ENCODE measurements at places on chromosomes 6 and 20.

DNA sequence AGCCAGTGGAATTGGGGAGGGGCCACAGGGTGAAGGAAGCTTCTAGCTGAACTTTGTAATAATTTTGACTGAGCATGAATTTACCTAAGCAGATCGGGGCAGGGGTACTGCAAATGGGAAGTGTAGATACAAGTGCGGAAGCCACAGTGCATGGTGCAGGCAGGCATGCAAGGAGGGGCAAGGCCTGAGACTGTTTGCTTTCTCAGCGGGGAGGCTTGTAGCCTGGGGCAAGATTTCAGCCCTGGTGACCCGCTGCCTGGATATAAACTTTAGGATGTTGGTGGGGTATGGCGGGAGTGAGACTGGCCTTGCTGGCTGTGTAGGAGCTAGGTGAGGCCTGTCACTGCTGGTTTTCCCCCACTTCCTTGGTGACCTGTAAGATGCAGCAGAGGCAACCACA, 266.4 kb upstream of the PREP start:
- DNase-seq, result peak; percentile 11

DNA sequence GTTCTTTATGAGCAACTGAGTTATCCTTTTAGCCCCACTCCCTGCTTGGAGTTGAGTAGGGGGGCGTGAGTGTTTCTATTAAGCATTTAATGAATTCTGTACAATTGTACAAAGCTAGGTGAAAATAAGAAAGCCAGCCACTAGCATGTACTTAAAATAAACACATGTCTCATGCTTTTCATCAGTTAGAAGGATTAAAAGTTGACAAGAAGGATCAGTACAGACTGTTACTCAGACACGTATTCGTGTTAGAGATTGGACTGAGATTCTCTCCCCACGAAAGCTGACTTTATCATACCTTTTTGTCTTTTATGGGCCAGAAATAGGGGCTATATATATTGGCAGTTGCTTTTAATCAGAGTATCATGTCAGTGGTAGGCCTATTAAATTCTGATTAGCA, 1.7 kb downstream of the HSF2 start:
- DNase-seq, result no peak

GRCh38 chr6:75856902-75857301, 107.9 kb downstream of the MYO6 start:
- no peak for DNase-seq

GRCh38 chr20:38581013-38581412, at the start of gene ADIG:
TSS of gene ADIG (plus strand) at chr20:38581197. CDS start at chr20:38581251, 54 bp downstream.
- DNase-seq, result no peak

Measured in NCI-H146 (cell line).